ENCODE measurements at places on chromosomes 4 and X. TPM values are rescaled to one million over a fixed set of nuclear protein-coding genes. Genes with fewer than 3 reads are reported as not detected.

The CFAP99 gene
- total RNA-seq = under 0.01 TPM

The PCDH18 gene
- 54.5 TPM for total RNA-seq

The HS6ST2 gene
- not detected for total RNA-seq

The NAP1L2 gene
- total RNA-seq = 2.5 TPM

The DRD5 gene
- not detected for total RNA-seq
